ENCODE measurements at places on chromosomes 7 and 10.

DNA sequence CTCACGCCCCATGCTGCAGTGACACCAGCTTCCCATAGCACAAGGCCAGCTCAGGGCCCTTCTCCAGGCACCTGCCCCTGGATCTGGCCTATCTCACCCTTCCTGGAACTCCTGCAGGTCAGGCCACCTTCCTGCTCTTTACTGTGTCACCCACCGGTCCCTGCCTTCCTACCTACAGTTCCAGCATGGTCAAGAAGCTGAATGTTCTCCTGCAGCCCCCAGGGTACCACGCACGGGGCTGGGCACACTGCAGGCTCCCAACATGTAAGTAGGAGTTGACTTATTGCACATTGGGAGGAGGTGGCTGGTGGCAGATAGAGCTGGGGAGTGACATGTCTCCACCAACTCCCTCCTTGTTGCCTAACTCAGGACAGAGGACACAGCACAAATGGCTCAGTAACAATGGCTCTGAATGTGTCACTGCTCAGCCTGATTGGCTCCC lies 14.5 kb downstream of the ITPRIP start:
- DNase-seq: no peak

DNA sequence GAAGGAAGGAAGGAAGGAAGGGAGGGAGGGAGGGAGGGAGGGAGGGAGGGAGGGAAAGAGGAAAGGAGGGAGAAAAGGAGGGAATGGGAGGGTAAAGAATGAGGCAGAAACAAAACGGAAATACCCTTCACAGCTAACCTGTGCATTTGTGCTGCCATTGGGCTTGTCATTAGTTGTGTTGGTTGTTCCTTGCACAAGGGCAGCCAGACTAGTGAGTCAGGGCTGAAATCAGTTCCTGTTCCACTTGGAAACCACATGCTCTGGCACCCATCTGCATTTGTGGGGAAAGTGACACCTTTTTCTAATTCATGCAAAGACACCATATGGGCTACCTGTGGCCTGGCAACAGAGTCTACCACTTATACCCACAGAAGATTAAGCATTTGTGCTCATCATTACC lies 1004.0 kb upstream of the C7orf33 start:
- no peak for DNase-seq

- DNase-seq: no peak
Measured at GRCh38 chr7:28419716-28420115, 7.4 kb downstream of the CREB5 start.

- no peak for DNase-seq
Measured at GRCh38 chr7:7761340-7761973, 43.0 kb upstream of the RPA3 start.

GRCh38 chr7:92268921-92269320 lies 23.1 kb downstream of the ANKIB1 start:
- DNase-seq: no peak

DNA sequence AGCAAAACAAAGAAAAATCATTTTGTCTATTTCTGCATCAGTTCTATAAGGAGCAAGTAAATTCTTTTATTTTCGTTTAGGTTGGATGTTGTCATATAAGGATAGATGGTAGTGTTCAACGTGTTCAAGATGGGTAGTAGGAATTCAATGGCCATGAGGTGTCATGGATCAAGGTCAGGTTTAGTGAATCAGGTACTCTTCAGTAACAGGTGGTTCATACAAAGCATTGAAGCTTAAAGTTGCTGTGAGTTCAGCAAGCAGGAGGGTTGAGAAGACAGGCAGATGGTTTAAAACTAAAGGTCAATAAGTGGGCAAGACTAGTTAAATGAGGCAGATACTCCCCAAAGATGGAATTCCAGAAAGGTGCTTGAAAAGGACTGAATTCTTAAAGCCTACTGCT lies 5.6 kb downstream of the LUC7L2 start:
- DNase-seq: no peak

DNA sequence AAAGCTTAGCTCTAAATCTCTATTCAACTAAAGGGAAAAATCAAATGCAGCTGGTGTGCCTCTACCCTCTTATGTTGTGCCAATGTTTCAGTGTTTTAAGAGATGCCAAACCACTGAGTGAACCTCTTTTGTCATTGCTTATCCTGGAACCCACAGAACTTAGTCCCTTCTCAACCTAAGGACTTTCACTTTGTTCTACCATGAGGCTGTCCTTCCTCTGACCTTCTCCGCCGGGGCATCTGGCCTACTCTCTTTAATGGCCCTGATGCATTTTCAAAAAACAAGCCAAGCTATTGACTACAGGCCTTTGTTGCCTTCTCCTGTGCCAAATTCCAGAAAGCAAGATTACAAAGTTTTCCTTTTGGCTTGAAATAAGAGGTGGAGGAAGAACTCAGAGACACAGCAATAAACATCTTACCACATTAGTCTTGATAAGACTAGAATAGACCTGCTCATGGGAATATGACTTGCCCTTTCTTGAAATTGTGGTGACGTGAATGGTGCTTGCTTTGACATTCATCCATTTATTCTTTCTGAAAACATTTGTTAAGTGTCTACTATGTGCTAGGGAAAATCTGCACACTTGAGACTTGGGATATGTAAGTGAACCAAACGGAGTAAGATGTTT lies 253.2 kb upstream of the SMIM30 start:
- no peak for DNase-seq

DNA sequence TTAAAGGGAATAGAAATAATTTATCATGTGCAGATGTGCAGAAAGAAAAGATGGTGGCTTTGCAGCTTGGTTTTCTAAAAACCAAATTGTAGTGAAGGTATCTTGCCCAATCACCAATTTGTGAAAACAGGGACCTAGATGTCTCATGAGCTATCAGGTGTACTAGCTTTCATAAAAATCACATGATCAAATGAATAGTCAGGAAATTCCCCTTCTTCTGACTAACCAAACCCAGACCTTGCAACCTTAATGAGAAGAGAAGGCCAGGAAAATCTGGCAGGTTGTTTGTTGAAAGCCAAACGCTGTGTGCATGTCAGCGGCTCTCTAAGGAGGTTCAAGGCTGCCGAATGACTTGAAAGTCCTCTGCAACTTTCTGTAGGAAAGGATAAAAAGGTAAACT lies 304.4 kb upstream of the NRP1 start:
- no peak for DNase-seq

DNA sequence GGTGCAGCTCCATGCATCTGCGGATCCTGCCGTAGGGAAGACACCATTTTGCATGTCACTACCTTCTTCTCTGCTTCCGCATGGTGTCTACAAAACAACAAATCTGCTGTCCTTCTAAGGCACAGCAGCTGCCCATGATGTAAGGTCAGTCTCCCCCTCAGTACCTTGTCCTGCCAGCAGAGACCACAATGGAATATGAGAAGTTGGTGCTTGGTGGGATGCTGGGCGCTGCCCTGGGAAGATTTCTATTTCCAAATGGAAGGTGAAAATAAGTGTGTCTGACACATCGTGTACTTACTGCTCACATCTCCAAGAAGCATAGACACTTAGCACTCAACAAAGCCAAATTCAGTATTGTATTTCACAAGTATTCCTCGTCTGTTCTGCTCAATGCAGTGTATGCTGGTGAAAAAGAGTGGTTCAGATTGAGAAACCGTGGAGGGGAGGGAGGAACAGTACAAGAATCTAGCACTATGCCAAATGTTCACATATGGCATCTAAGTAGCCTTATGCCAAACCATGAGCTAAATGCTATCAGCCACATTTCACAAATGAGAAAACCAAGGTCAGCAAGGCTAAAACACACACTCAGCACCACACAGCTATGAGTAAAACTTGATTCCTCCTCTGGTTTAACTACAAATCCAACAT lies 95.0 kb downstream of the GRB10 start:
- DNase-seq: no peak

- DNase-seq: no peak
Measured at GRCh38 chr10:114352653-114353298, 51.5 kb downstream of the AFAP1L2 start.
